ELR (cell line): ENCODE measurements at places on chromosomes 12 and 14.
A peak's percentile ranks its signal among the peaks of the same experiment; 100 is the strongest.

- DNase-seq: no peak
Measured at GRCh38 chr12:52977170-52977569, 28.3 kb downstream of the KRT18 start.

- peak; percentile 77 for DNase-seq
Measured at GRCh38 chr12:102879144-102879763, 37.8 kb downstream of the PAH start.

DNA sequence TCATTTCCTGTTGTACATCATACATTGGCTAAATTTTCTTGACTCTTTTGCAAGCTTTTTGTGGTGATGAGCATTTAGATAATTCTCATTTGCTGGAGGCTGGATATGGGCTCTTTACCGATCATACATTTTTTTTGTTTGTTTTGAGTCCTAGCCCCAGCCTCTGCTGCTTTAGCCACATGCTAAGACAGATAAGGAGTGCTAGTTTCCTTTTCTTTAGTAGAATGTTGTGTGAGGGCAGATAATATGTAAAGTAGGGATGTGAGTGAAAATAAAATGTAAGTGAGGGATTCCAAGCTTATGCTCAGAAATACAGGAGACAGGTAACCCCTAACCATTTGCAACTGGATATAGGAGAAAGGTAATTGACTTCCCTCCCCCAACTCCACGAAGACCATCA lies 405.7 kb downstream of the TRHDE start:
- DNase-seq: no peak

DNA sequence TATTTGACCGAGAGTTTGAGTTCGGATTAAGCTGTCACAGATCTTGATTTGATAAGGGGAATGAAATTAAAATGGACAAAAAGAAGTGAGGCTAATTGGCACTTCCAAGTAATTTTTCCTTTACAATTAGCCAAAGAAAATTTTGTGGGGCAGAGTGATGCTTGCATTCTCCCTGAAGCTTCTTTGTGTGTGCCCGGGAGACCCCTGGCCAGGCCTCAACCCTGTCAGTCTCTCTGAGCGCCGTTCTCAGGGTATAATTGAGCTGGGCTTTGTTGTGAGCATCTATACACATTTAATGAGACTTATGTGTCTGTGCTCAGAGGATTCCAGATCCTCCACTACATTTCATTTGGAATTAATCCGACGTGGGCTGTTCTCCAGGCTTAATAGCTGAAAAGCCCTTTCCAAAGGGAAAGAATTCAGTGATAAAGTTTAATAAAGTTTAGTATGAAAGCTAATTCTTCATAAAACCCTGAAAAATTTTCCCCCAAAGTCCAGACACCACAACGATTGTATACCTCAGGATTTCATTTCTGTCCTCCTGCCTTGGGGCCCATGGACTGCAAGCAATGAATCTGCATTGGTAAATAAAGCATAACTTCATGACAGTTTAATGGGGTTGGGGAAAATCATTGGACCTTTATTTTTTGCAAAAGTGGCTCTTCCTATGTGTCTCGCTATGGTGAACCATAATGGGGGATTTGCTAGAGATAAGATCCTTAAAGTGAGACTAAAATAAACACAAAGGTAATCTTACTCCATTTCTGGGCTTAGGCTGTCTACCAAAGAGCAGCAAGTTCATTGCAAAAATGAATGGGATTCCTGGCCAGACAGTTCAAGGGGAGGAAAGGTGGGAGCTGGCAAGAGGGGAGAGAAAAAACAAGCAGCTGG lies 292.6 kb downstream of the C12orf75 start:
- DNase-seq: no peak

DNA sequence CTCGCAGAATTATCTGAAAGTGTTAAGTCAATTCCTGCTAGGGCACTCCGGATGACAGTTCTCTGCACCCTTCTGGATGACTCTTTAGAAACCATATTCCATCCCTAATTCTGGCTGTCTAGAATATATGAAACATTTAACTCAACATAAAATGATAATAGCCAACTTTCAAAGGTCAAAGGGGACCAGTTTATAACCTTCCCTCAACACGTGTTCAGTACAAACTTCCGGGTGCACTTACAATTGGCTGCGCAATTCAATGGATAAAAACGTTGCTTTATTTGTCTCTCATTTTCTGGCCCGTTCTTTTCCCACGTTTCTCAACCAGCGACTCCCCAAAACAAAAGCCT lies 1.3 kb downstream of the SBNO1 start:
- peak; percentile 40 for DNase-seq

- DNase-seq: no peak
Measured at GRCh38 chr12:2643576-2644135, 151.1 kb upstream of the FKBP4 start.

DNA sequence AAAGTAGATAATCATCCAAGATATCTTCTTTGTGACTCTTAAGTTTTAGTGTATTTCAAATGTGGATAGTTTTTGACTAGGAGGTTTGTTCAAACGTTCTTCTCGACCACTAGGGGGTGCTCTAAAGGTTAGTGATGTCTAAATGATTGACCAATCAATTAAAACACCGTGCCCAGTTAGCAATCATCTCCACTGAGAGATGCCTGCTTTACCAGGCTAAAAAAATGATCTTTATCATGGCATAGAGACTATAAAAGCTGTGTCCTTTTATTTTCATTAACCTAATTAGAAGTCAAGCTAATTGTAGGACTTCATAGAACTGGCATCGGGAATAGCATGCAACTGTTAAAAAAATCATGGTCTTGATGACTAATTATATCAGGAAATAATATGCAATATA lies 153.9 kb downstream of the PRKCH start:
- DNase-seq: peak; percentile 87

DNA sequence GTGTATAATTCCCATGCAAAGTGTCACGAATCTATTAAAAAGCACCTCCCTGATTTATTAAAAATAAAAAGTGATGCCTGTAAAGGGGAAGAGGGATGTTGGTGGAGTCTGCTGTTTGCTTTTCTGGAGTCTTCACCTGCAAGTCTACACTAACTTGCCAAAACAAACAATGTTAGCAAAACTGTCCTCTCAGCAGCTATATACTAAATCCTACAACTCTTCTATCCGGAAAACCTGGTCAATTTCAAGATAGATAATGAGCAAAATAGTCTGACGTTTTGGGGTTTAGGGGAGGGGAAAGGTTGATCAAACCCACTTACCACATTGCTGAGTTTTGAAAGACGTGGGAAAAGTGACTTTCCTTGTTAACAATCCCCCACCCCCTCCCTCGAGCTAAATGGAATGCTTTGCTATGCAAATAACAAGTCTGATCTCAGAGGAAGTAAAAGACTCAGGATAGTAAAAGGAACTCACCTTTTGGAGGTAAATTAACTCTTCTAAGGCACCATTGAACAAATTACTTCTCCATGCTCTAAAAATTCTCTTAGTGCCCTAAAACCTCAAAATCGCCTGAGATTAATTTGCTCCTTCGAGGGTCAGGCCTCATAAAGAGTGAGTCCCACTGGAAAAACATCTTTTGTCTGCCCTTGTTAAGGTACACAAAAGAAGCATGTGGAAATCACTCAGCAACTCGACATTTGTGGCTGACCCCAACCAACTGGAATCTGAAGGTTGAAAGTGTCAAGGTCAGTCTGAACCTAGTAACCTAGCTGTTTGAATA lies 13.5 kb downstream of the BMP4 start:
- no peak for DNase-seq

- no peak for DNase-seq
Measured at GRCh38 chr14:50822501-50823042, 8.4 kb downstream of the NIN start.

GRCh38 chr12:10140001-10140400 lies 10.0 kb upstream of the CLEC7A start:
- peak; percentile 66 for DNase-seq

DNA sequence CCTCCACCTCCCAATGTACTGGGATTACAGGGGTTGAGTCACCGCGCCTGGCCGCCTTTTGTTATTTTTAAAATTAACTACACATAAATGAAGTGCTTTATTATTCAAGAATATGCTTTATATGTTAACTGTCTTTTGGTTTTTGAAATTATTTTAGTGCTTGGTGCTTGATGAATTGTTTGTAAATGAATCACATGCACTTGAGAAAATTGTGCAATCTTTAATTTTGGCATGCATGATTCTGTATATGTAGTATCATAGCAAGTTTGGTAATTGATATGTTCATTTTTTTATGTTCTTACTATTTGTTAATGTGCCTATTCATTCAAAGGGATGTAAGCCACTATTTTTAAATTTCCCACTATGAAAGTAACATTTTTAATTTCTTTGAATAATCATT lies 440.9 kb downstream of the NAV3 start:
- peak; percentile 15 for DNase-seq

GRCh38 chr12:80443974-80444666 lies at the start of gene PTPRQ:
Gene PTPRQ, plus strand, starts transcription at chr12:80444235. Its CDS starts 111 bp downstream, at chr12:80444346.
- DNase-seq: no peak

DNA sequence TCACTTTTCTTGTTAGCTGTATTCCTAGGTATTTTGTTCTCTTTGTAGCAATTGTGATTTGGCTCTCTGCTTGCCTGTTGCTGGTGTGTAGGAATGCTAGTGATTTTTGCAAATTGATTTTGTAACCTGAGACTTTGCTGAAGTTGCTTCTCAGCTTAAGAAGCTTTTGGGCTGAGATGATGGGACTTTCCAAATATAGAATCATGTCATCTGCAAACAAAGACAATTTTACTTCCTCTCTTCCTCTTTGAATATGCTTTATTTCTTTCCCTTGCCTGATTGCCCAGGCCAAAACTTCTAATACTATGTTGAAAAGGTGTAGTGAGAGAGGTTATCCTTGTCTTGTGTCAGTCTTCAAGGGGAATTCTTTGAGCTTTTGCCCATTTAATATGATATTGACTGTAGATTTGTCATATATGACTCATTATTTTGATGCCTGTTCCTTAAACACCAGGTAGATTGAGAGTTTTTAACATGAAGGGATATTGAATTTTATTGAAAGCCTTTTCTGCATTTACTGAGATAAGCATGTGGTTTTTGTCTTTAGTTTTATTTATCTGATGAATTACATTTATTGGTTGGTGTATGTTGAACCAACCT lies 26.7 kb downstream of the CLECL1 start:
- DNase-seq: no peak

DNA sequence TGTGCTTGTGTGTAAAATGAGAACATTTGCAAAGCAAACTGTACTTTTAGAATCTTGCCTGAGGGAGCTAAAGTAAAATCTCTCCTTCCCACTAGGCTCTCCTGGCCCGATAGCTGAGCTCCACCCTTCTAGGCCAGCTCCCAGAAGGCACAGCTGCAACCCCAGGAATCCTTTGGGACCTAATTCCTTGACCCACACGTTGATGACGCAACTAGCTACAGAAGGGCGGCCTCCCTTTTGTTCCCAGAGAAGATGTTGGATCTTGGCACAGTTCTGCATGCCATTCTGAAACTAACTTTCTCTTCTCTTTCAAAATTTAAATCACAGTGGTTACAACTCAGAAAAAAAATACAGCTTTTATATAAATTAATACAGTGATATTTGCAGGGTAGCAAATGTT lies 268.1 kb downstream of the EGLN3 start:
- DNase-seq: no peak

DNA sequence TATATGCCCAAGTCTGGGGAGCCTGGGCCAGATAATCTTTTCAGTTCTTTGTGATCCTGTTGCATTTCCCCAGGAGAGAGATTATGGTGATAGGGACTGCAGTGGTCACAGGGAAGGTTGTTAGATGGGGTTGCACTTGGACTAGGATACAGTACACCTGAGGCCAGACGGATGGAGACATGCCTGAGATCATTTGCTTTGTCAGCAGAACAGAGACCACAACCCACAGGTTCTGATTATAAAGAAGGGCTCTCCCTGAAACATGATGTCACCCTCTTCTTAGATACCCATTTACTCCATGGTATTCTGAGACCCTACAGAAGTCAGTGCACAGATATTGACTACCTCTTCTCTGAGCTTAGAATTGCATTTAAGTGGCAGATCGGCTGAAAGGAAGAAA lies 200.9 kb upstream of the IGF1 start:
- DNase-seq: no peak

GRCh38 chr14:74892745-74893144 lies 11.0 kb downstream of the DLST start:
- no peak for DNase-seq

DNA sequence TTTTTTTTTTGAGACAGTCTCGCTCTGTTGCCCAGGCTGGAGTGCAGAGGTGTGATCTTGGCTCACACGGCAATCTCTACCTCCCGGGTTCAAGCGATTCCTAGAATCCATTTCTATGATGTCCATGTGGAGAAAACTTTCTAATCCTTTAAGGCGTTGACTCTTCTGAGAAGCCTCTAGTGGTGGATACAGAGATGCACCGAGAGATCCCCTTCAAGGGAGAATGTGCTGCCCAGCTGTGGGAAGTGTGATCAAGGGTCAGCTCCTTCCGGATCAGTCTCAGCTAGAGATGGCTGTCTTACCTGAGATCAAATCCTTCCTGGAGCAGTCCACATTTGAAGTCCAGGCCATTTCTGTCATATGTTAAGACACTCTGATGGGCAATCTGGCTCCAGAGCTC lies 92.7 kb upstream of the HECTD1 start:
- DNase-seq: peak; percentile 34

GRCh38 chr12:107632246-107632645 lies 53.4 kb upstream of the PWP1 start:
- DNase-seq: peak; percentile 66

DNA sequence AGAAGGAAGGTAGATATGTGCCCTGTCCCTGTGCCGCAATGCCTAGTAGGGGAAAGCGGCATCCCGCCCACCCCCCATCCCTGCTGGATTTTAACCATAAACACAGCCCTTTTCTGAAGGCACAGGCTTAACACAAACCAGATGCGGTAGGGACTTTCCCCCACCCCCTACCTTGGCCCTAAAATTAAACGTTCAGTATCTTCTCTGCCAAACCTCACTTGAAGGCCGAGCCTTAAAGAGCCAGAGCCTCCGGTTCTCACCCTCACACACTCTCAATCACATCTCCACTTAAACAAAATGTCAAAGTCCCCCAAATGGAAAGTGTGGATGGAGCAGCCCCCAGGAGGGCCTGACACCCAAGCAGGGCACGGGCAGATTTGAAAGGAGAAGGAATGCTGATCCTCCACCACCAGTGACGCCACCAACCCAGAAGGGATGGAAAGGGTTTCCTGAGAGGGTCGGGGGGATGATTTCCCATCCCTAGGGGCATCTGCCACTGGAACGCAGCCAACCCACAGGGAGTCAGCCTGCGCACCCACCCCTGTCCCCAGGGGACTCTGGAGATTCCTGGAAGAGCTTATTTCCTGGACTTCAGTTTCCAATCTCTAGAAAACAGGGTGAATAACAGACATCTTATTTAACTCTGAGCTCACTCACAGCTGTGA lies 26.4 kb downstream of the ACTN1 start:
- DNase-seq: no peak

DNA sequence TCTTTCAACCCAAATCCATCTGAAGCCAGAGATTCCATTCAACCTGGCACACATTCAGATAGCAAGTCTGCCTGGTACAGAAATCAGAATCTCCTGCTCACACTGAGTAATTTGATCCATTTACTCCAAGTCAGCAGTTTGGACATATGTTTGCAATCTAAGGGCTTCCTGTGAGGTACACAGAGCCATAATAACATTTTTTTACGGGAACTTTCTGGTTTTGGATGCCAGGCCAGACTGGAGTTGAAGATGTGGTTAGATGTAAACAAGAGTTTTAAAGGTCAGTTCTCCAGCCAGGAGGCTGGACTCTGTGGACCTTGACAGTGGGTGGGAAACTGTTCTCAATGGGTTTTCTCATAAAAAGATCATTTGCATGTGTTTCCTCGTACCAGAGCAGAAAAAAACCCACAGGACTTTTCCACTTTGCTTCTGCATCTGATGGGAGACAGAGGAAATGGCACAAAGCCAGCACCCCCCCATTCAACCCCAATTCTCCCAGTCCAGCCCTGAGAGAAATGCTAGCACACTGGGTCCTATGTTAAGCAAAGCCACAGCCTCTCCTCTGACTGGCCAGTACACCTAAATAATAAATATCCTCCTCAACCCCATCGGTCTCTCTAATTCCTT lies 17.7 kb upstream of the TSPAN11 start:
- DNase-seq: no peak
